Kasumi-1 (cell line): ENCODE measurements at places on chromosomes 6 and 20.
A peak's percentile ranks its signal among the peaks of the same experiment; 100 is the strongest.

DNA sequence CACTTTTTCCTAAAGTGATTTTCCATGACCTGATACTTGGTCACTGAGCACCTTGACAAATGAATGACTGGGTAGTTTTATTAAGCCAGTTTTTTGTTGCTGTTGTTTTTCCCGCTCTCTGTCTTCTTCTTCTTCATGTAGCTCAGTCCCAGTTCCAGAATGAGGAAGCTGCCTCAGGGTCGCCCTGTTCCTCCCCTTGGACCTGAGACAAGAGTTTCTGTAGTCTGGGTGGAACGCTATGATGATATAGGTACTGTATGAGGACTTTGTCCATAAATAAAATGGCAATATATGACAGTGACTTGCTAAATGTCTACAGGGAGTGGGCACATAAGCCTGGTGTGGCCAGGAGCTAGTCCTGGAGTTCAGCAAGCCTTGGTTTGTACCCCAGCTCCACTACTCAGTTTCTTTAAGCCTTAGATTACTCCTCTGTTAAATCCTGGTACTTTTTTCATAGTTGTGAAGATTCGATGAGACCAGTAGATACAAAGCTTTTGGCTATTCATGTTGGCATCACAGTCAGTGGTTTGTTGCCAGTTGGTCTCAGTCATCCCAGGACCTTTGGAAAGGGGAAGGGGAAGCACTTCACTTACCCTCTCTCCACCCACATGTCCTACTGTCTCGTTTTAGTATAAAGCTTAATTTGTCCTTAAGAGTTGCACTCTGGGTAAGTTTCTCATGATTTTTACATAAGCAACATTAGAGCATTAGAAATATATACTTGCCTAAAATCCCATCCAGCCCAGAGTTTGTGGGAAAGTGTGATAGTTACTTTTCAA lies 11.1 kb upstream of the ADIG start:
- DNase-seq, result peak; percentile 35

DNA sequence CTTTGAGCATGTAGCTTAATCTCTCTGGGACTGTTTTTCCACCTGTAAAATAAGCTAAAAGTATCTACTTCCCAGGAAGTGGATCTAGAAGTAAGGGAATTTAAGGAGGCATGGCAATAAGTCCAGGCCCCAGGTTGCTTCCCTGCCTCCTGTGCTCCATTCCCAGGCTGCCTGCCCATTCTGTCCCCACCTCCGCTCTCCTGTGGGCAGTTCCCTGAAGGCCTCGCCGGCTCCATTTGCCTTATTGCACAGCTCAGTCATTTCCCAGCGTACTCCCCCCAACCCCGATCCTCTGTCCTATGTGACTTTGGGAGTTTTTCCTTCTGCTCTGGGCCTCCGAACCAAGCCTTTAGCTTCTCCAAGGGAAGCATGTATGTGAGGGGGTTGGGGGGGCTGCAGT lies 4.6 kb downstream of the SLC29A1 start:
- no peak for DNase-seq

GRCh38 chr6:159042003-159042825 lies 2.6 kb downstream of the TAGAP start:
- peak; percentile 81 for DNase-seq

- no peak for DNase-seq
Measured at GRCh38 chr6:87932361-87932760, 115.3 kb upstream of the SPACA1 start.

DNA sequence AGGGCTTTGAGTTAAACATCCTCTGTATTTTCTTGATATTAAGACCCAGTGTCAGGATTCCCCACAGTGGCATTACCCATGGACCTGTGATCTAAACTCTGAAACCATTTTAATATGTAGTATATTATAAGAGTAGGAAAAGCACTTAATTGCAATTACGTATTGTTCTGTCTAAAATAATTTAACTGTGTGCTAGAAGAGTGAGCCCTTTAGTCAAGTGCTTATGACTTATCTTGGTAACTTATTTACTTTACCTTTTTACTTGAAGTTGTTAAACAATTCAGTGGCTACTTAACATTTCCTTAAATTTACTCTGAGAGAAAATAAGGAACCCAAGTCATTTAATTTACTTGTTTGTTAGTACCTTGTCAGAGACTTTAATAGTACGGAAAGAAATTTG lies 173.6 kb downstream of the CDKAL1 start:
- no peak for DNase-seq

DNA sequence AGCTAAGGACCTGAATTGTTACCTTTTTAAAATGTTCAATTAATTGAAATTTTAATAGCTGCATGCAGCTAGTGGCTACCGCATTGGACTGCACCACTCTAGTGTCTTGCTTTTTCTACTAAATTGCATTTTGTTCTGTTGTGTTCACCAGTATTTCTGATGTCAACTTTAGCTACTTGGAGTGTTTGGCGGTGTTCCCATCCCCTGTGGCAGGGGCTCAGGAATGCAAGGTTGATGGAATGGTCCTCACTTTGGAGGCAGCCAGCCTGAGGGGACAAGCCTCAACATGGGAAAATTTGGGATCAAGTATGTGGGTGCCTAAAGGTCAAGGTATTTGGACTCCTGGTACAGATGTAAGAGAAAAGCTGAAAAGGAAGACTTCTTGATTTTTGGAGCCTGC lies 230.1 kb upstream of the PRND start:
- DNase-seq, result no peak

DNA sequence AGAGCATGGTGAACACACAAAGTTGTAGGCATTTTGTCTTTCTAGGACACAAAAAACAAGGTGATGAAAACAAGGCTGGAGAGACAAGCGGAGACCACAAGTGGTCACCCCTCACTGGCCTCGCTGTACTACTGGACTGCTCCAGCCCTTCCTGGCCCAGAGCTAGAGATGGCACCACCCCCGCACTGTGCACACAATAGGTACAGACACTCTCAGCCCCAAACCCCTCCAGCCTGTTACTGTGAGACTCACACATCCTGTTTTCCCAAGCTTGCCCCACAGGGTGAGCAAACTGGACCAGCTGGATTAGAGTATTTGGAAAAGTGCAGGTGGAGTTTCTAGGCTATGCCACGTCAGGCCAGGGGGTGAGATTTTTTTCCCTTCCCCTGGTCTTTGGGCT lies 8.4 kb upstream of the ZSWIM1 start:
- no peak for DNase-seq

GRCh38 chr6:39565956-39566355 lies 159.3 kb downstream of the KIF6 start:
- no peak for DNase-seq

DNA sequence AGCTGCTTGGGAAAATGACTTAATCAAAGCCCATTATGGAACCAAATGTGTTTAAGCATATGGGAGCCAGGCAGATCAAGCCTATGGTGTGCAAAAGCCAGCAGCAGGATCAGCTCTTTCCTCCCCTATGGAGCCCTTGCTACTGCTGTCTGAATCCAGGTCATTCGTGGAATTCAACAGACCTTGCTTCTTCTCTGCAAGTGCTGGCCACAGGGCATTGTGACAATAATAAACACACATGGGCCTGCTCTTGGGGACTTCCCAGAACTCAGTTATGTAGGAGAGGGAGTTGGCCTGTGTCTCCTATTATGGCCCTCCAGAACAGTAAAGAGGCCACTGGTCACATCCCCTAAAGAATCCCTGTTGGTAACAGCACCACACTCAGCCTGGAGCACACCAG lies 18.6 kb downstream of the GFOD1 start:
- DNase-seq, result no peak
